GM23338 (cell line): ENCODE measurements at places on chromosomes 2 and 18. TPM values are rescaled to one million over a fixed set of nuclear protein-coding genes. Genes with fewer than 3 reads are reported as not detected.
A peak's percentile ranks its signal among the peaks of the same experiment; 100 is the strongest.

DNA sequence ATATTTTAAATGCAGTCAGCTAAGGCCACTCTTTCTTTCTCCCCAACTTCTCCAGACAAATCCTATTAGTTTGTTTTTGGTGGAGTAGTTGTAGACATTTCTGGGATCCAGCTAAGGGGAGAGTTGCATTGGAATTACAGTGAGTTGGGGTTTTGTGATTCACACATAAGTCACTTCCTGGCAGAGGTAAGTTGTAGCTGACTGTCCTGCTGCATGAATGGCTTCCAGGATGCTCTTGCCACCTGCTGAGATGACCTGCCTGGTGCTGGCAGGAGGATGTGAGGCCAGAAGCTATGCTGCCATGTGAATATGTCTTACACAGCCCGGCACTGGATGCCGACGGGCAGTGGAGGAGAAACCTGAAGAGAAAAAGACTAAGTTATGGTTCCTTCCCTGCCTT is 243.7 kb downstream of the TDRD15 start:
- H3K4me1 ChIP-seq, result no peaks in the 10 kb centered on the region
- H3K27ac ChIP-seq, result no peak overlapping the region
- no peaks in the 10 kb centered on the region for H3K36me3 ChIP-seq
- H3K27me3 ChIP-seq, result no peaks in the 10 kb centered on the region
- no peak for DNase-seq

GRCh38 chr18:12283256-12283655 is 24.8 kb upstream of the TUBB6 start:
- H3K27me3 ChIP-seq, result peaks cover 25% of the 10 kb centered on the region
- H3K4me3 ChIP-seq, result no peak overlapping the region
- H3K36me3 ChIP-seq, result no peaks in the 10 kb centered on the region
- DNase-seq, result peak; percentile 75
- H3K27ac ChIP-seq, result no peak overlapping the region

GRCh38 chr2:38233231-38233983 is 143.7 kb downstream of the ATL2 start:
- peak; percentile 25 for DNase-seq
- H3K27me3 ChIP-seq, result no peaks in the 10 kb centered on the region
- H3K4me1 ChIP-seq, result no peaks in the 10 kb centered on the region
- H3K4me3 ChIP-seq, result no peak overlapping the region

DNA sequence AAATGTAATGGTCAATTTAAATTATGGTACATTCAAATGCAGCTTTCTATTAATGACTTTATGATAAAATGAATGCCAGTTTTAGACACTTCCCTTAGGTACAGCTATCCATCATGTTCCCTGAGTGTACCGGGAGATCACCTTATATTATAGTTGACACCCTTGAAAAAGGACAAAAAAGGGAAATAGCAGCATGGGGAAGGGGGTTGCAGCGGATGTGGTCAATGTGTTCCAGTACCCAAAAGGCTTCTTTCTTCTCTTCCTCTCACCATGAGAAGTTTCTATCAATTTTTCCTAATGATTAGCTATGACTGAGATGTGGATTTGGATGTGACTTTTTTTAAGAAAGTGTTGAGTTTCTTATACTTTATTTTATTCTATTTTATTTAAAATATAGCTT is 154.4 kb downstream of the CCDC85A start:
- no peaks in the 10 kb centered on the region for H3K27me3 ChIP-seq
- H3K27ac ChIP-seq, result no peak overlapping the region
- no peak for DNase-seq
- H3K4me1 ChIP-seq, result peaks cover 61% of the 10 kb centered on the region
- no peaks in the 10 kb centered on the region for H3K36me3 ChIP-seq

- H3K4me1 ChIP-seq, result no peaks in the 10 kb centered on the region
- no peak overlapping the region for H3K27ac ChIP-seq
- no peaks in the 10 kb centered on the region for H3K36me3 ChIP-seq
These were observed 316.5 kb downstream of the CYP26B1 start for GRCh38 chr2:71831193-71831577.

DNA sequence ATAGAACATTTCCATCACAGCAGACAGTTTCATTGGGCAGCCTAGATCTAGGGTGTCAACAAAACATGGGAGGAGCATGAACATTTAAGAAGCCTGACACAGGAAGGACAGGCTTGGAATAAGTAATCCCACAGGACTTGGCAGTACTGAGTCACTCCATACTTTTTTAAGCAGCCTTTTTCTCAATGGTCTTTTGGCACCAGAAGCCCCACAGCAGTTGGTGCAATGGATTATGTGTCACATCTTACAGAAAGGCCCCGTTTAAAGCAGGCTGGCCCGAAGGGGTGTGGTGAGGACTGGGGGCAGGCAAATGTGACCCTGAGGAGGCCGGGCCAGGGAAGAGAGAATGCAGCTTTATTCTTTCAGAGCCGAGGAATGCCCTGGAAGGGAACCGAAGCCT is 26.6 kb downstream of the SPTBN1 start:
- no peak overlapping the region for H3K4me3 ChIP-seq
- no peak for DNase-seq
- no peak overlapping the region for H3K27ac ChIP-seq
- 0 out of 2 replicates have a peak, but pooled peaks cover 7% of the 10 kb centered on the region for H3K4me1 ChIP-seq
- 0 out of 2 replicates have a peak, but pooled peaks cover 6% of the 10 kb centered on the region for H3K36me3 ChIP-seq

DNA sequence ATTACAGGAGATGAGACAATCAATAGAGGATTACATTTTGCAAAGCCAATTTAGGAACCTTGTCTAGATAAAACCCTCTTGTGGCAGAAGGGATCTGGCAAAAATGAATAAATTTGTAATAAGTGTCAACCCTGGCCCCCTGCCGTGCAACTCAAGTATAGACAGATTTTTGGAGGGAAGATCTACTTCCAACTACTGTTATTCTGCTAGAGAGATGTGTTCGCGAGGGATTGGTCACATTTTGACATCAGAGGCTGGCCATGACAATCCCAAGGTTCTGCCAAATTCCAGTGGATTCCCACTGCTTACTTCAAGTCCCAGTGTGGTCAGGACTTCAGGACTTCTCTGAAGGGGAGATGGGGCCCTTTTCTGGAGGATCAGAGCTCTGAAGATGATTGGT is 192.6 kb downstream of the SH3RF3 start:
- H3K4me3 ChIP-seq, result no peak overlapping the region
- no peak for DNase-seq
- no peaks in the 10 kb centered on the region for H3K27me3 ChIP-seq

- no peaks in the 10 kb centered on the region for H3K36me3 ChIP-seq
- peak; percentile 36 for DNase-seq
These were observed 117.0 kb downstream of the HIBCH start for GRCh38 chr2:190202604-190203003.

DNA sequence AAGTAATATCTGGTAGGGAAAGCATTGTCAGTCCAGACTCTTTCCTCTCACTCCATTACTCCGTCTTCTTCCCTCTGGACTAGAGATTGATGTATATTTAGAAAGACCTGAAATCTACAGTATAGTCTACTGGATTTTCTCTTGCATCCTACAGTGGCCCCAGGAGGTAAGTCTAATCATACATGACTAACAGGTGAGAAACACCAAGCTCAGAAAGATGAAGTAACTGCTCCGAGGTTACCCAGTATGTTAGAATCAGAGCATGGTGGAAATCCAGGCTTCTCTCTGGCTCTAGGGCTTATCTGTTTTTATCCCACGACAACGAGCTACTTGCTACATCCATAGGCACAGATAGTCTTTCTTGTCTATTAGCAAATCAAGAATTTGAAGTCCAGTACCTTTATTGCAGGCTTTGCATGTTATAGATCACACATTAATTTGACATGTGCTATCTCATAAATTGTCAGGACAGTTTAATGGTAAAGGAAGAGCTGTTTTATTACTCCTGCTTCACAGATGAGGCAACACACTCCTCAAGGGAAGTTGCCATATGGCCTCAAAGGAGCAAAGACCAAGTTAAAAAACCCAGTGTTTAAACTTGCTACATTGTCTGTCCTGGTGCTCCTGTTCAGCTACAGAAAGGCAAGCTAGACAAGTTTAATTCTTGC is 484.3 kb downstream of the THSD7B start:
- no peak for DNase-seq
- H3K36me3 ChIP-seq, result no peaks in the 10 kb centered on the region
- no peaks in the 10 kb centered on the region; the same call in 1 of the 2 replicates for H3K4me1 ChIP-seq
- H3K27me3 ChIP-seq, result no peaks in the 10 kb centered on the region
- H3K27ac ChIP-seq, result no peak overlapping the region

DNA sequence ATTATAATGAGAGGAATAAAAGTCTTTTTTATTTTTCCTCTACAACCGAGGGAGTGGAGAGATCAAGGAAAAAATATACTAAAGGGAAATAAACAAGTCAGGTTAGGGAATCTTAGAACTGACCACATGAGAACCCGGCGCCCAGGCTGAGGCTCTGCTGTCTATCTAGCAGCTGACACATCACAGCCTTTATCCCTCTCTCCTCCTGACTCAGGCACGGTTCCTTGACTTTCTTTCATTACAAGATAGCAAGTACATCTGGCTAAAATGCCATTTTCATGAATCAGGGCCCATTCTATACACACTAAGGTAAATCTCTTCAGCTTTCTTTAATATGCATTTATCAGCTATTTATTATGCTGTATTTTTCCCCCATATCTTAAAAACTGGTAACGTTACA is 296.0 kb downstream of the TMX3 start:
- no peak for DNase-seq
- H3K27ac ChIP-seq, result no peak overlapping the region
- H3K4me1 ChIP-seq, result no peaks in the 10 kb centered on the region

GRCh38 chr2:222424729-222425671 is 657 bp downstream of the SGPP2 start:
- H3K4me1 ChIP-seq, result peaks cover 11% of the 10 kb centered on the region; the same call in 1 of the 2 replicates
- peak; percentile 73 for DNase-seq
- peaks cover 99% of the 10 kb centered on the region for H3K27me3 ChIP-seq

DNA sequence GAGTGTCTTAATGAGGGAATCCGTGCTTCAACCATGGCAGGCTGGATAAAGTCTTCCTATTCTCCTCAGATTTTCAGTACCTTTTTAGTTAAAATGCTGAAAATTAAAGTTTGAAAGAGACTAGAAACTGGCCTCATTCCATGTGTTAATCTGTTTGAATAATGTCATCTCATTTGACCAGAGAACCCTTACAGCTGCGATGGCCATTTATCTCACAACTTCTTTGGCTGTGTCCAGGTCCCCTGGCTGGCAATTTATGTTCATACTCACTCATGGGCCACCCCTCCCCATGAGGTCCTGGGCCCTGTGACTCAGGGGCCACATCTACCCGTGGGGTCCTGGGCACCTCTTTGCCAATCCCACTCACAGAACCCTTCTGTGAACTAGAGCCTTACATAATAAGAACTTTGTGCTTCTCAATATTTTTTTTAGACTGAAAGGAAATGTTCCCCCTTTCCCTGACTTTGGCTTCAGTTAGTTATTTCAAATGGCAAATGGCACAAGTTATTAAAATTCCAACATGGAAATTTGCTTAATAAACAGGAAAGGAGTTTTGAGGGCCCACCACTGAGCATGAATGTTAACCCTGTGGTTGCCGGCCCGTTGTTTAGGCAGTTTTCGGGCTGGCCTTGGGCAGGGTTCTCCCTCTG is 134.6 kb downstream of the UXS1 start:
- H3K36me3 ChIP-seq, result no peaks in the 10 kb centered on the region
- no peak for DNase-seq
- H3K27ac ChIP-seq, result no peak overlapping the region
- H3K4me3 ChIP-seq, result no peak overlapping the region
- H3K27me3 ChIP-seq, result peaks cover 8% of the 10 kb centered on the region
- H3K4me1 ChIP-seq, result no peaks in the 10 kb centered on the region

GRCh38 chr18:25247725-25248124 is 104.2 kb downstream of the ZNF521 start:
- H3K4me1 ChIP-seq, result no peaks in the 10 kb centered on the region
- no peaks in the 10 kb centered on the region for H3K36me3 ChIP-seq
- no peaks in the 10 kb centered on the region for H3K27me3 ChIP-seq
- no peak for DNase-seq

- H3K27me3 ChIP-seq, result no peaks in the 10 kb centered on the region
- no peaks in the 10 kb centered on the region for H3K36me3 ChIP-seq
- no peak overlapping the region for H3K27ac ChIP-seq
- no peak for DNase-seq
These were observed 144.6 kb upstream of the CAVIN2 start for GRCh38 chr2:191991442-191991841.

GRCh38 chr2:150619607-150620330 is 132.3 kb upstream of the RND3 start:
- no peak for DNase-seq
- peaks cover 4% of the 10 kb centered on the region; the same call in 1 of the 2 replicates for H3K4me1 ChIP-seq
- H3K36me3 ChIP-seq, result no peaks in the 10 kb centered on the region
- no peak overlapping the region for H3K27ac ChIP-seq
- no peak overlapping the region for H3K4me3 ChIP-seq

DNA sequence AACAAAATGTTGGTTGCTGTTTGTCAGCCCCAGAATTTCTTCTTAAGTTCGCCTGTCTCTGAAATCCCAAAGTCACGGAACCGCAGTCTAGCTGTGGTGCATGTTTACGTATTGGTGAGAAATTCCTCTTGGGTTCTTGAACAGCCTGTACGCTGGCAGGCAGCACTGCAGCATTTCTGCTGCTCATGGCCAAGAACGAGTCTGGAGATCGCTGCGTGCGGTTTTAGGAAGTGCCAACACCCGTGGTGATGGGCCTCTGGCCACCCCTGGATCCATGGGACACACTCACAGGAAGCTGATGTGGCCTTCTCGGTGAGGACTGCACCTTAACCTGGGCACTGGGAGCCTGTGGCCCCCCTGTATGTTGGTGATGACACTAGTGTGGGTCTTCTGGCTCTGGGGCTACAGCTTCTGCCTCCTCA is 23.7 kb downstream of the ASB1 start:
- DNase-seq, result no peak
- H3K4me1 ChIP-seq, result no peaks in the 10 kb centered on the region
- no peaks in the 10 kb centered on the region for H3K27me3 ChIP-seq
- no peak overlapping the region for H3K4me3 ChIP-seq
- no peak overlapping the region for H3K27ac ChIP-seq

- no peaks in the 10 kb centered on the region for H3K4me1 ChIP-seq
- H3K36me3 ChIP-seq, result no peaks in the 10 kb centered on the region
- no peak overlapping the region for H3K27ac ChIP-seq
- no peaks in the 10 kb centered on the region for H3K27me3 ChIP-seq
- H3K4me3 ChIP-seq, result no peak overlapping the region
- DNase-seq, result no peak
These were observed 134.9 kb downstream of the PTH2R start for GRCh38 chr2:208541461-208541988.

GRCh38 chr2:203470371-203470770 is 64.7 kb downstream of the RAPH1 start:
- H3K36me3 ChIP-seq, result no peaks in the 10 kb centered on the region
- H3K27me3 ChIP-seq, result no peaks in the 10 kb centered on the region
- DNase-seq, result peak; percentile 18

GRCh38 chr2:112163541-112163981 is 25.4 kb downstream of the FBLN7 start:
- no peak for DNase-seq
- H3K27me3 ChIP-seq, result no peaks in the 10 kb centered on the region
- H3K4me3 ChIP-seq, result no peak overlapping the region
- H3K36me3 ChIP-seq, result no peaks in the 10 kb centered on the region
- no peaks in the 10 kb centered on the region for H3K4me1 ChIP-seq

PAX8 gene
- 0.16 and 0.21 TPM in 2 replicates for total RNA-seq

REEP1 gene
- 1.6 and 4.5 TPM in 2 replicates for total RNA-seq

HPCAL1 gene
- total RNA-seq, result 14.8 and 25.4 TPM in 2 replicates

STAT4 gene
- 0.16 and 0.52 TPM in 2 replicates for total RNA-seq

STK39 gene
- 14.2 and 16.9 TPM in 2 replicates for total RNA-seq

ACTG2 gene
- total RNA-seq, result 8.5 and 8.8 TPM in 2 replicates

DSG4 gene
- total RNA-seq, result not detected in 2 replicates

SERPINB7 gene
- not detected in 2 replicates for total RNA-seq

LAMA3 gene
- total RNA-seq, result 2.6 and 4.9 TPM in 2 replicates

CCDC74A gene
- 47.8 and 64.6 TPM in 2 replicates for total RNA-seq

SNED1 gene
- 1.1 and 2.8 TPM in 2 replicates for total RNA-seq

IL1B gene
- total RNA-seq, result not detected in 2 replicates

POTEI gene
- 0.08 and 0.56 TPM in 2 replicates for total RNA-seq

CYP27C1 gene
- 2.9 and 3.0 TPM in 2 replicates for total RNA-seq

MATN3 gene
- 6.4 and 7.0 TPM in 2 replicates for total RNA-seq
